ENCODE measurements at places on chromosomes 7 and 10.

- no peak for DNase-seq
Measured at GRCh38 chr10:124737708-124738107, 6.5 kb downstream of the FAM53B start.

GRCh38 chr7:81264116-81264515 is 345.3 kb upstream of the SEMA3C start:
- no peak for DNase-seq

DNA sequence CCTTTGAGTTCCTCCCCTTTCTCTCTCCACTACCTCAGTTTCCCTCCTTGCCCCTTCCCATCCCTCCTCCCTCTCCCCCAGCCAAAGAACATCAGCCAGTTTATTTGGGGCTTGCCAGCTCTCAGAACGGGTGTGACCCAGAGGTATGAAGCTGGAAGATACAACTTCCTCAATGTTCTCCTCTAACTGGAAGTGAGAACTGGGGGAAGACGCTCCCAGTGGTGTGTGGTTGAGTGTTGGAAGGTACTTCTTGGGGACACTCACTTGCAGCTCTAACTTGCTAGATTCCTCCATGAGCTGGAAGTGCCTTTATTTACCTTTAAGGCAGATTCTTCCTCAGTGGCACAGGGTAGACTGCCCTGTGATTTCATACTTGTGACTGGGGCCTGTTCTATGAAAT is 110.5 kb upstream of the HABP2 start:
- DNase-seq = no peak

GRCh38 chr10:127157089-127157488 is 39.3 kb downstream of the INSYN2A start:
- DNase-seq = no peak

DNA sequence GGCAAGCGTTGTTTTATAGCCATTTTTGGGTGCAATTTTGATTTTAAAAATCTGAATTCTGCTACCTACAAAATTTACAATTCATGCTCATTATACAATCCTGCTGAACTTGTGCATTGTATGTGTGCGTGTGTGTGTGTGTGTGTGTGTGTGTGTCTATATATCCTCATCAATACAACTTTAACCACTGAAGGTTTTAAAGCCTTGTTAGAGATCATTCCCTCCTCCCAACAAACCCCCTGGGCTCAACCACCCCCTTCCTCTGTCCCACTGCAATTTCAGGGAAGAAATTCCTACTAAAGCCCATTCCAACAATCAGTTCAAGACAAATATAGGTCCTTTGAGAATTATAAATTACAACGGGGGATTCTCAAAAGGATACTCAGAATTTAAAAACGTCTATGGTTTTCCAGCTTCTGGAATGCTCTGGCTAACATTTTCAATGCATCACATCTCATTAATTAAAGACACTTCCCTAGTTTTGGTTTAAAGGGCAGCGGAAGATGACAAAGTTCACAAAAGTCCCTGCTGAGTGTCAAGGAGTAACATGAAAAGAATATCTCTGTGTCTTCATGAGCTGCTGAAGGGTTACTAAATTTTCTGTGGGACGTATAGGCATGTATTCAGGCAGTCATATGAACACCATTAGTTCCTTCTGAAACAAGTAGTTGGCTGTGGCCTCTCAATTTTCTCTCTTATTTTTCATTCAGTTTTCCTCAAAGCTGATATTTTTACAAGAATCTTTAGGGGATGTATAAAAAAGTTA is 889 bp upstream of the SEMA3A start:
- no peak for DNase-seq

GRCh38 chr10:94485094-94485493 is 60.5 kb upstream of the HELLS start:
- no peak for DNase-seq

- DNase-seq = no peak
Measured at GRCh38 chr7:116434820-116435341, 64.7 kb upstream of the CAV2 start.

- no peak for DNase-seq
Measured at GRCh38 chr7:42068554-42069280, 168.3 kb downstream of the GLI3 start.

DNA sequence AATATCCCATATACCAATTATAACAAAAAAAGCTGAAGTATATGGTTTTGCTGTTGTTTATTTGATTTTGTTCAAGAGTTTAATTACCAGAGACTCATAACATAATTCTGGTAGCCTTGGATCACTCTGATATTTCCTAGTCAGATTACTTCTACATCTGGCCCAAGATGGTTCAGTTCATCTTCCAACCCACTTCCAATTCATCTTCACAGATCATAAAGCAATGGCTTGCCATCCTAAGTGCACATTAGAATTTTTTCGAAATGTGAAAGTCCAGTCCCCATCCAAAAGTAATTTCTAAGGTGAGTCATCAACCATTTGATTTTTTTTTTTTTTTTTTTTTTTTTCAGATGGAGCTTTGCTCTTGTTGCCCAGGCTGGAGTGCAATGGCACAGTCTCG is 8.0 kb upstream of the HIBADH start:
- no peak for DNase-seq

- peak; percentile 26 for DNase-seq
Measured at GRCh38 chr10:127117125-127117524, 79.3 kb downstream of the INSYN2A start.

- no peak for DNase-seq
Measured at GRCh38 chr10:119301397-119301796, 94.0 kb downstream of the GRK5 start.

- no peak for DNase-seq
Measured at GRCh38 chr10:27153845-27154193, 365 bp downstream of the YME1L1 start.

DNA sequence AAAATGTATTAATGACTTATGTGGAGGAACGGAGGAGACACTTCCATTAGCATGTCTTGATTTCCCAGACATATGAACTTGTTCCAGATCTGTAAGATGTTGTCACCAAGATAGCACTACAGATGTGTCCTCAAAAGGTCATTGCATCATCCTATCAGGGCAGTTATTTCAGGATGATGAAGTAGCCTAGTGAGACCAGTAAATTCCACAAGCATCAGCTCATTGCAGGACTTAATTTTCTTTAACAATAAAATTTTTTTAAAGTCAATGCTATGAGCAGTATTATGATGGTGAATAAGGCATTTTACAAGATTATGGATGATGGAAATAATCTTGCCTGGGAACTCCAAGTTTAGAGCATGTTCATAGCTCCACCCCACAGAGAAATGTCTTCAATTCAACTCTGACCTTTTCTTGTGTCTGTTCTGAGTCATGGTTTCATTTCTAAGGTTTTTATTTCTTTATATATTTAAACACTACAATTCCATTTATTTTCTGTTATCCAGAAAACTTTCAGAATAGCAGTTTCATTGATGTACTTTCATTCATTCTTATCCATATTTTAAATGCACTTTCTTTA is 1203.3 kb upstream of the CELF2 start:
- no peak for DNase-seq

- DNase-seq = no peak
Measured at GRCh38 chr7:128838109-128838779, 8.0 kb downstream of the FLNC start.

- no peak for DNase-seq
Measured at GRCh38 chr7:43244232-43244631, 131.8 kb downstream of the HECW1 start.

GRCh38 chr7:2195400-2196246 is 37.1 kb downstream of the MAD1L1 start:
- no peak for DNase-seq

- DNase-seq = no peak
Measured at GRCh38 chr10:71742301-71743088, 22.9 kb upstream of the C10orf105 start.

DNA sequence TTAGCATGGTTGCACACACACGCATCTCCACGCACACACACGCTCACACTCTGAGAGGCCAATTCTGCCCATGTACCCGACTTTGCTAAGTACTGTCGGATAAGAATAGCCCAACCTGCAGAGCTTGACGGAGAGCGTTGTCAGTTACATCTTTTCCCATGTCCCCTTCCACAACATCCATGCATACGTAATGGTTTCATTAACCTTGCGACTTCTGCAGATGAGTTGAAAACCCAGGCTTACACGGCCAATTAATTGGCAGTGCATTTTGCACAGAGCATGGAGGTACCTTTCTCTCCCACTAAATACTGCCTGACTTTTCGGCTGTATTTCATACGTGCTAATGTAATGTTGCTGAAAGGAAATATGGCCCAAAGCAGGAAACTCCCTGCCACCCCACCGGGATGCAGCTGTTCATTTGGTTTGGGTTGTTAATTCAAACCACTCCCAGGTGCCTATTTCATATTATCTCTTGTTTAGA is 291.2 kb upstream of the HABP2 start:
- no peak for DNase-seq

DNA sequence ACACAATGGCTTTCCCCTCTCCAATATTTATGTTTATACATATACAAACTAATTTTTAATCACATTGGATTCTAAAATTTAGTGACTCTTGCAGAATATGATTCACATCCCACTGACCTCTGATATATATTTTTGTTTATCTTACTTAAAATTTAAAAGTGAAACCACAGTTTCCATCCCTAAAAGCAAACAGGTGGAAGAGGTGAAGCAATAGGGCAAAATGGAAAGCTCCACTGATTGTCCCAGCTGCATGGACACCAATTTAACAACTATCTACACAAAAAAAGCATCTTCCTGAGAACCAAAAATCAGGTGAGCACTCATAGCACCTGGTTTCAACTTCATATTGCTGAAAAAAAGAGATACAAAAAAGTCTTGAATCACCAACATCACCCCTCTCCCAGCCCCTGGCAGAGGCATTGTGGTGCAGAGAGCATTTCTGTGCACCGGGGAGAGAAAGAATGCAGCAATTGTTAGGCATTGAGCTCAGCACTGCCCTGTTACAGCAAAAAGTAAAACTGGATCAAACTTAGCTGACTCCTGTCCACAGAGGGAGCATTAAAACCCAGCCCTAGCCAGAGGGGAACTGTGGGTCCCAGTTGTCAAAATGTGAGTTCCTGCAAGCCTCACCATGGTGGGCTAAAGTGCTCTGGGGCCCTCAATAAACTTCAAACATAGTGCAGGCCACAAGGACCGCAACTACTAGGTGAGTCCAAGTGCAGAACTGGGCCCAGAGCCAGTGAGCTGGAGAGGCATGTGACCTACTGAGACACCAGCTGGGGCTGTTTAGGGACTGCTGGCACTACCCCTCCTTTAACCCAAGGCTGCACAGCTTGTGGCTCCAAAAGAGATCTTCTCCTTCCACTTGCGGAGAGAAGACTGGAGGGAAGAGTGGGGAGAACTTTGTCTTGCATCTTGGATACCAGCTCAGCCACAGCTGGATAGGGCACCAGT is 92.1 kb downstream of the SIRT1 start:
- no peak for DNase-seq

DNA sequence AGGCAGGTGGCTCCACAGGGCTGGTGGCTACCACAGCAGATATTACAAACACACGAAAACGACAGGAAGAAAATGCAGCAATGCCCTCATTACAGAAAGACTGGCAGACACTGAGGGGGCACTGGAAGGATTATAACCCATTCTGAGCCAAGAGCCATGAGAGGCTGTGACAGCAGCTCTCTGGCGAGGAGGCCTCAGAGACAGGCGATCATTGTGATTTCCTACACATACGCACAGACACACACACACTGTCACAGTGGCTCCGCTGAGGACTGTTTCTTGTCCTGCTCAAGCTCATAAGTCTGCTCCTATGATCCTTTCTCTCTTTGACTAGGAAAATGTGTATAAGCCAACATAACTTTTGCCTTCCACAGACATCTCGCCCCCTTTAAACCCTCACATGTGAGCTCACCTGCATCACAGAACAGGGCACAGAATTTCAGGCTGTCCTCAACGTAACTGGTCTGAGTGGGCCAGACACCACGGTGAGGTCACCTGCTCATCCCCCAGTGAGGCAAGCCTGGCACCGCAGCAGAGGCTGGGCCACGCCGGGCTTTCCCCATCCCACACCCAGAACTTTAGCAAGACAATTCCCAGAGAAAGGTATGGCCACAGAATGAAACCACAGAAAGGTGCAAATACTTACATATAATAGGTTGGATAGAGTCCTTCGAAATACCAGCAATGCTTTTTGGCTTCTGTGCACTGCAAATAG is 51.7 kb downstream of the VOPP1 start:
- no peak for DNase-seq

GRCh38 chr7:48296966-48297365 is 125.7 kb downstream of the ABCA13 start:
- DNase-seq = no peak

DNA sequence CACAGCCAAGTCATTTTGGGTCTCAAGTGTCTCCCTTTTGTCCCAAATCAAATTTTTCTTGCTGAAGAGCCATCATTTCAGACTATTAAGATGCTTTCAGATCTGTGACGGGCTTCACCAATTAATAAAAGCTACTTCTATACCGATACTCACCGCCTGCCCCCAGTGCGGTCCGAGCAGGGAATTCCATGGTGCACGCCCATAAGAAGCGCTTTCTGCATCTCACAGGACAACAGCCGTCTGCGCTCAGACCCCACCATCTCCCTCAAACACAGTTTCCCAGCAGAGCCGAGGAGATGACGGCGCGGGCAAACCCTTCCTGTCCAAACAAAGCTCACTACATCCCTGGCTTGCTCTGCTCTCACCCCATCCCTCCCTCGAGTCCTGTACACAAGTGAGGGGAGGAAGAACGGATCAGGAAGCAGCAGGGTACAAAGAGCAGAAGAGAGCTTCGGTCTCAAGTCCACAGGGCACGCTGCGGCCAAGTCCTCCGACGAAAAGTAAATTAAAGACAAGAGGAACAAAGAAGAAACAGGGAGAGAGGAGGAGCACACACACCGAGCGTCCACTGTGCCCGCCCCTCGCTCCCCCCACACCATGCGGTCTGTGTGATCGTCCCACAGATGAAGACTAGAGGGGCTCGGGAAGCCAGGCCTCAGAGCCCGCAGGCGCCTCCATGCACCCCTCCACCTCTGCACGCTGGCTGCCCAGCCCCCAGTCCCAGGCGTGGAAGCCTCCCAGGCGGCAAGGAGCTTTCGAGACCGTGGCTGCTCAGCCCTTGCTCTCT is 121.9 kb downstream of the MAD1L1 start:
- peak; percentile 41 for DNase-seq

Data from smooth muscle cell of the brain vasculature (primary cell).